ENCODE measurements at places on chromosomes 1 and 21.

DNA sequence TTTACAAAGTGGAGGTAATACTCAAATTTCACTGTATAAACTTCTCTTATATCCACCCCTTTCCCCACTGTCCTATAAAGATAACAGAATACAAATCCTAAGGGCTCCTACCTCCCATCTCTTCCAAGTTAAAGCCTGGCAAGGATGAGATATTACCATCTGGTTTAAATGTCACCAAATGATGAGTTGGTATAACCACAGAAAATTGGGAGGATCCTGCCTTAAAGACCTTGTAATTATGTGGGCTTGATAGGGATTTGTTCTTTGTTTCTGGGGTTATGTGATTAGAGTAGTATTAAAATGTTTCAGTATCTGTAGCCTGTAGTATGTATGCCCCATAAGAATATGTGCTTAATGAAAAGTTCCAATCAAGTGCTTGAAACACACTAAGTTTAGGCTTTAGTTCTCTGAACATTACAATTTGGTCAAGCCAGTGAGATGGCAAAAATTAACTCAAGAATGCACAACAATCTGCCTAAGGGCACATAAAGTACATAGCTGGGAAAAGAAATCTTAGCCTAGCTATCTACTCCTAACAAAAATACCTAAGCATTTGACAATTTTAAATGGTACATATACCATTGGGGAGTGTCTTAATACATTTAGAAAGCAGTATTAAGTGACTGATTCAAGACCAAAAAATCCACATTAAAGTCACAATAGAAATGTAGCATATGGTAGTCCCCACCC lies 14.0 kb downstream of the KDM5B start:
- DNase-seq = no peak

GRCh38 chr1:7988576-7988975 lies 27.1 kb downstream of the PARK7 start:
- DNase-seq = peak; percentile 63

DNA sequence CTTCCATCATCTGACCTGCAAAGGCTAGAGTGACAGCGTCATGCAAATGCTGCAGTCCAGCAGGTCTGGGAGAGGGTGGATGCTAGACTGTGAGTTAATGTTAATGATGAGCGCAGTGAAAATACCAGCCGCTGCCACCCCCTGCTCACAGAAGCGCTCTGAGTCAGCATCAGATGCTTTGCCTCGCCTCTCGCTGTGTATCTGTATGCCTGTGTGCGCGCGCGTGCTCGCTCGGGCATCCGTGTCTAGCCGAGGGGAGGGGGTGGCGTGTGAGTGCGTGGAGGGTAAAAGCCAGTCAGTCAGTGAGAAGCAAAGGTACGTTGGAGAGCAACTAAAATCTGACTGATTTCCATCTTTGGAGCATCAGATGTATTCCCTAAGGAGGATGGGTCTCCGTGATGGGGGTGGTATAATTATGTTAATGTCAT lies 858.7 kb downstream of the USP25 start:
- DNase-seq = peak; percentile 74

DNA sequence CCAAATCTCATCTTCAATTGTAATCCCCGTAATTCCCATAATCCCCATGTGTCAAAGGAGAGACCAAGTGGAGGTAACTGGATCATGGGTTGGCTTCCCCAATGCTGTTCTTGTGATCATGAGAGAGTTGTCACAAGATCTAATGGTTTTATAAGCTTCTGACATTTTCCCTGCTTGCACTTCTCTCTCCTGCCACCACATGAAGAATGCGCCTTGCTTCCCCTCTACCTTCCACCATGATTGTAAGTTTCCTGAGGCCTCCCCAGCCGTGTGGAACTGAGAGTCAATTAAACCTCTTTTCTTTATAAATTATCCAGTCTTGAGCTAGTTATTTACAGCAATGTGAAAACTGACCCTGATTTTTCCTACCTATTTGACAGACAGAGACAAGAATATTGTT lies 162.5 kb upstream of the SYT6 start:
- no peak for DNase-seq

GRCh38 chr1:214280386-214281020 lies 456 bp upstream of the SMYD2 start:
- peak; percentile 29 for DNase-seq

- DNase-seq = no peak
These were observed 47.1 kb downstream of the PTPN14 start for GRCh38 chr1:214504330-214504729.

- peak; percentile 93 for DNase-seq
These were observed 7.0 kb downstream of the PTCH2 start for GRCh38 chr1:44835738-44836675.

GRCh38 chr1:188269956-188270355 lies 1441.2 kb downstream of the PLA2G4A start:
- DNase-seq = no peak

DNA sequence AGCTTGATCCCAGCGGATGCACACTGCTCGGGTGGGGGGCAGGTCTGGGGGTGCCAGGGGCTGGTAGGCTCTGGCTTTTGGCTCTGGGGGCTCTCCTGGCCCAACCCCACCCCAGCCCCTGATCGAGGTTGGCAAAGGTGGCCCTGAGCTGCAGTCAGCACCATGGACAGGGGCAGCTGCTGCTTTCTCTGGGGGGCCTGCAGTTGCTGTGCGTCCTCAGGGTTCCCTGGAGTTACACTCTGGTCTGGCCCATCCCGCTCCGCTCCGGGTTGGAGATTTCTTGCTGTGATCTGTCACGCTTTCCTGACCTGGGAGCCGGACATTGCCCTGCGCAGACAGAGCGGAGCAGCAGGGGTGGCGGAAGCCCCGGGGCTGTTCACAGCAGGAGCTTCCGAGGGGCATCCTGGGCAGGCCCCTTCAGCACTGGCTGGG lies 8.0 kb upstream of the PLCH2 start:
- DNase-seq = peak; percentile 22

DNA sequence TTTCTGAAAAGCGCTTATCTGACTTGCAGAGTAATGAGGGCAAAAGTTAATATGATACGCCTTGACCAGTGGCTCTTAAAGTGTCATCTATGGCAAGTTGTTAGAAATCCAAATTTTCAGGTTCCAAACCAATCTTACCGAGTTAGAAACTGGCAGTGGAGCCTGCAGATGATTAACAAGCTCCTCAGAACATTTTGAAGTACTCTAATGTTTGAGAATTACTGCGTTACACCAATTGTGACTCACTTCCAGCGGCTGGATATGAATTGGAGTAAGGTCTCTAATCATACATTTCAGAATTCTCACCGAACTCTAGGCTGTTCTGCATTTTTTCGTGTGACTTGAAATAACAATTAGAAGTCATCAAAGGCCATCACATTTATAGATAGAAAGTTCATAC lies 73.5 kb upstream of the TMPRSS15 start:
- no peak for DNase-seq

DNA sequence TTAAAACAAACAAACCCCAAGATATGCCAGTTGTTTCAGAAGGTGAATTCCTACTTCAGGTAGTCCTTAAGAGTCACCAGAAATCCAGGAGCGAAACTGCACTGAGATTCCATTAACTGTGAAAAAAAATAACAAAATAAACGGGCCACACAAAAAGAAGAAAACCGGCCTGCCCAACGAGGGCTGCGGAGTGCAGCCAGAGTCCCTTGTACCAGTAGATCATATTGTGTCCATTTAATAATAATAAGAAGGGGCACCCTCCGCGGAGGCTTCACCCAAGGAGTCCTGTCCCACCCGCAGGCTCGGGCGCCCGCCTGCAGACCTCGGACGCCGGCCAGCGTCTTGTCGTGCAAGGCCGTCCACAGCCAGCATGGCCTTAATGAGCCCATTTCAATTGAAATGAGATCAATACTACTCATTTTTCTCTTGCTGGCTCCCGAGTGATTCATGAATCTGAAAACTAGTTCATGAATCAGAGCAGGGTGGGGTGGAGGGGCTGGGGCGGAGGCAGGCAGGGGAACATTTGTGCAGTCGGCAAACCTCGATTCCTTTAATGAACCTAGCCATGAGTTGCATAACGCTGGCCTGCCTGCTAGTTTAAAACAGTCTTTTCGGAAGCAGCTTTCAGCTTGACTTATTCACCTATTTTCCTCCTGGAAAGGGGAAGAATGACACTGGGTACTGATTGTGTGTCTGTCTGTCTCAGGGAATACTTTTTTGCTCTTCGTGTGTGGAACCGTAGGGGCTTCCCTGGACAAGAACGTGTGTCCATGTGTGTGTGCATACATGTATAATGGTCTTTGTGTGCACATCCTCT lies 113.1 kb upstream of the IRF2BP2 start:
- peak; percentile 97 for DNase-seq

DNA sequence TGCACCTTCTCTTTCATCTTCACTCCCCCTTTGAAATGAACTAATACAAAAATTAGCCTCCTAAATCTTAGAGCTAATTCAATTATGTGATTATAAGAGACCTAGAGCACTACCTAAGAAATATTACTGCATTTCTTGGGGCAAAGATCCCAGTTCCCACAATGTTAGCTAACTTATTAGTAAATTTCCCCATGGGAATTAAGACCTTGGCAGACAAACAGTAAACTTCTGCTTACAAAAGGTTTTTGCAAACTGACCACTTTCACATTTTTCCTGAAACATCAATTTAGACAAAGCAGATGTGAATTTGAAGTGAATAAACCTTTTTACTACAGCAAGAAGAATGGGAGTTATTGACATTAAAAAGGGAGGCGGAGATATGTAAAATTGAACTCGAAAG lies 34.6 kb upstream of the LHX8 start:
- no peak for DNase-seq

GRCh38 chr1:14875524-14876509 lies 277.3 kb downstream of the KAZN start:
- DNase-seq = no peak

Data from fibroblast of the aortic adventitia (primary cell).